ENCODE measurements at places on chromosomes 6 and 20.
A peak's percentile ranks its signal among the peaks of the same experiment; 100 is the strongest.

DNA sequence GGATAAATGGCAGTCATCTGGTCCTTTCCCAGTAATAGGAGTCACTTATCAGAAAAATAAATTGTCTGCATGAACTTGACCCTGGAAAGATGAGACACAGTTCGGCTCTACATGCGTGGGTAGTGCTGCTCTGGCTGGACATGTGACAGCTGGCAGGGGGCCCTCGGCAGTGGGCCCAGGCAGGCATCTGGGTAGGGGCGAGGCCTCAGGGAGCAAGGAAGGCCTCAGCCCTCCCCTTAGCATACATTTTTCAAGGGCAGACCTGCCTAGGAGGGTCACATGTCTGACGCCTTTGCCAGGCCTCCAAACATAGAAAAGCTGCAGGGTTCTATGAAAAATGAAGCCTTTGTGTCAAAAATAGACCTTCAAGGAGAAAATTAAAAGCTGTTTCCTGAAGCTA is 12.8 kb upstream of the ILRUN start:
- no peak for DNase-seq

DNA sequence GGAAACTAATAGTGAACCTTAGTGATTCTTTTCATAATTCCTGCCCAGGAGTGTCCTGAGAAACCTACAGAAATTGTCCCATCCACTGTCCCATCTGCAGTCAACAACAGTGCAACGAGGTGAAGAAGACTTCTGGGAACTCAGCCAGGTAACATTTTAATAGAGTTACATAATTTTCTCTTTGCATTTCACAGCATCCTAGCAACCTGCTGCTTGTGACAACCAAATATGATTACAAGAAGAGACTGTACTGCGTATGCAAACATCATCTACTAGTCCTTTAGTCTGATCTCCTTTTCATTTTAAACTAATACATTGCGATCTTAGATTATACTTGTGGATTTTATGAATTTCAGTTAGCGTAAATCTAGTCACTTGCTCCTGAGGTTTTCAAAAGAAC is 951.6 kb downstream of the TFAP2A start:
- DNase-seq, result no peak

- DNase-seq, result no peak
Observed at GRCh38 chr20:33465481-33466302, 22.1 kb upstream of the SNTA1 start.

GRCh38 chr6:134516582-134516981 is 198.7 kb upstream of the SGK1 start:
- no peak for DNase-seq

DNA sequence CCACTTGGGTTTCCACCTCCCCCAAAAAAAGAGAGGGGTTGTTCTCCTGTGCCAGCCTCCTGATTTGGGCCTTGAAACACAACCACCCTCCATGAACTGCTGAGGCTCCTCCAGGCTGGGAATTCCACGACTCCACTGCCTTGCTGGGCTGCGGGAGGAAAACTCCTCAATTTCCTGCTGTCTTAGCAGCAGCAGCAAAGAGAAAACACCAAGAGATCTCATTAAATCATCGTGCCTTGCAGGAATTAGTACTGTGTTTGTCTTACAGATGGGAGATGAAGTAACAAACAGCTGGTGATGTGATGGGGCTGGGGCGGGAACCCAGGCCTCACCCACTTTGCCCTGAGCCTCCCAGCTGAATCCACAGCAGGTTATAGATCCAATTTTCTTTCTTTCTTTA is 29.0 kb downstream of the BPIFB1 start:
- DNase-seq, result no peak

DNA sequence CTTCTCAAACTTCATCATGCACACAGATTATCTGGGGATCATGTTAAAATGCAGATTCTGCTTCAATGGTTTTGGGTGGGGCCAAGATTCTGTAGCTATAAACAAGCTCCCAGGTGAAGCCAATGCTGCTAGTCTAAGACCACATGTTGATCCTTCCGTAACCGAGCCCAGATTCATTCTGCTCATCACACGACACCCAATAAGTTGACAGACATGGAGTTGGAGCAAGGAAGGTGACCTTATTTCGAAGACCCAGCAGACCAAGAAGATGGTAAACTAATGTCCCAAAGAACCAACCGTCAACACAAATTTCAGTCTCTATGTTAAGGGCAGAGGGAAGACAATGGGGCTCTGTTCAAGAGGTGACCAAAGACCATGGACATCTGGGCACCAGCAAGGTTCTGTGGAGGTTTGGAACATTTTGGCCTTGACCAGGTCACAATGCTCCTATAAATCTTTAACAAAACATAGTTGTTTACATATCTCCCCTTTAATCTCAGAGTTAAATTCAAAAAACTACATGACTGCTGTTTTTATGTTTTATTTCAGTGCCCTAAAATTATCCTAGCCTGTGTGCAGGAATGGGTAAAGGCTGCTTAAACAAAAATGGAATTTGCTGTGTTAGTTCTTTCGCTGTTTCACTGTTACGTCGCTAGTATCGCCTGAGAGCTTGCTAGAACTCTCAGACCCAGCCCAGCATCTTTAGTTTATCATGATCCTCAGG is 50.1 kb downstream of the SPTLC3 start:
- no peak for DNase-seq

GRCh38 chr6:96907498-96907897 is 9.8 kb upstream of the NDUFAF4 start:
- DNase-seq, result no peak

DNA sequence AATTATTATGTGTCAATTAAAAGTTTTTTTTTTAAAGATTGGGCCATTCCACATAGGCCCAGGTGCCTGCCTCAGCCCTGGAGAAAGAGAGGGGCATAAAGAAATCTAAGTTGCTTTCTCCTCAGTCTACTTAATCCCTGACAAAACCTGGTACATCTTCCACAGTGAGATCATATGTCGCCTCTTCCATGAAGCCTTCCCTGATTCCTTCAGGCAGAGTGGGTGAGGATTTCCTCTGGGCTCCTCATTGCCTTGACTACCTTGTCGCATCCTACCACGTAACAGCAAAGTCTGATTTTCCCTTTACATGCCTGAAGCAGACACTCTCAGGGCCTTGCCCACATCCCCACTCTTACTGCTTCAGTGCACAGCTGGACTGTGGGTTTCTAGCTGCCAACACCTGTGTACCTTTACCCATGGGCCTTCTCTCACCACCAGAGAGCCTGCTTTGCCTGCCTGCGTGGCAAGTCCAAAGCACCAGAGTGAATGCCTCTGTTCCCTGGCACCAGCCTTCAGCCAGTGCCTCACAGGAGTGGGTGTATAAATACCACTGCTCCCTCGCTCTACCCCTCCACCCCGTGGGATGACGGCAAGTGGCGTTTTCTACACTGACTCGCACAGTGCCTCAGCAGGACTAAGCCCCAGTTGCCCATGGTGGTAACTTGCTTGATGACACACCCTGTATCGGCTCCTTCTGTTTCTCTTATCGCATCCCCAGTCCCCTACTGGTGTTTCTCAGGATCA is 68.0 kb downstream of the EYA2 start:
- DNase-seq, result no peak

DNA sequence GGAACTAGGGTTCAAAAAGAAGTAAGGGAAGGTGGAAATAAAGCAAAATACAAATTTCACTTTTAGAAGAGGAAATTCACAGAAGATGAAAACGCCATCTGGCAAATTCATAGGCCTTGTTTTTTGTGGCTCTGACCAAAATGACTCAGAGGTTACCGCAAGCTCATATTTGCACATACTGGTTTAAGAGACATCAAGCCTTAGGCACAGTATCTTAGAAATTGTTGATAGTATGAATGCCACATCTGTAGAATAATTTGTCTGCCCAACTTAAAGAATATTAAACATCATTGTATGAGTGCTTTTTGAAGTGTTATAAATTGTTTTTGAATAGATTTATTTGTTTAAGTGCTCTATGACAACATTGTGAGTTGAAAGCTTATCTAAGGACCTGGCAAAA is 10.6 kb downstream of the TAAR1 start:
- DNase-seq, result peak; percentile 38

DNA sequence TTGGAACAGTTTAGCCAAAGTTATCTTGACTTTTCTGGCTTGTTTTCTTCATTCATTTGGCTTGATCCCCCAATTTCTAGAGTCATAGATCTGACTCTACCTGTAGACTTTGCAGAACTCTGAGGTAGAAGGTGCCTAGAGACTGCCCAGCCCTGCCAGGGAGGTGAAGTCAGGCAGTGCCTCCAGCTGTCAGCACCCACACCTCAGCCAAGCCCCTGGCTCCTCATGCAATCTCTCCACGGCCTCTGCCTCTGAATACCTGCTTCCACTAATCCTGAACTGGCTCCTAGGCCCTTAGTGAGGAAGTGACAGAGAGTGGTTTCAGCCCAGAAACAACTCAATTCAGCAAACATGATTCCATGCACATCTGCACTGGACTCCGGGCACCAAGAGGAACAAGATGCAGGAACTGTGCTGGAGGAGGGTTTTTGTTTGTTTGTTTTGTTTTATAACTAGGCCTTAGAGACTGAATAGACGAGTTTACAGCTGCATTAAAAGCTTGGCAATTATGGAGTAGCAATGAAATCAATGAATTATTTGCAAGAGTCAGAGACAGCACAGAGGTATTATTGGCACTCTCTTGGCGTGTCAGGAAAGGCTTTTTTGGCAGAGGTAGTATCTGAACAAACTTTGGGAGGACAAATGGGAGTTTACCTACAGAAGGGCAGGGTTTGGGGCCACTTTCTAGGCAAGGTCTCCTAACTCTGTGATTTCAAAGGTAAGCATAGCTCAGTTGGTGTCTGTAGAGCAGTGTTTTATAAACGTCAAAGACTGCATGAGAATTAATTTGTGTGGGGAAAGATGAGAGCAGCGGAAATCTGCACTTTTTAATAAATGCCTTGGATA is 25.2 kb downstream of the TGM3 start:
- no peak for DNase-seq

DNA sequence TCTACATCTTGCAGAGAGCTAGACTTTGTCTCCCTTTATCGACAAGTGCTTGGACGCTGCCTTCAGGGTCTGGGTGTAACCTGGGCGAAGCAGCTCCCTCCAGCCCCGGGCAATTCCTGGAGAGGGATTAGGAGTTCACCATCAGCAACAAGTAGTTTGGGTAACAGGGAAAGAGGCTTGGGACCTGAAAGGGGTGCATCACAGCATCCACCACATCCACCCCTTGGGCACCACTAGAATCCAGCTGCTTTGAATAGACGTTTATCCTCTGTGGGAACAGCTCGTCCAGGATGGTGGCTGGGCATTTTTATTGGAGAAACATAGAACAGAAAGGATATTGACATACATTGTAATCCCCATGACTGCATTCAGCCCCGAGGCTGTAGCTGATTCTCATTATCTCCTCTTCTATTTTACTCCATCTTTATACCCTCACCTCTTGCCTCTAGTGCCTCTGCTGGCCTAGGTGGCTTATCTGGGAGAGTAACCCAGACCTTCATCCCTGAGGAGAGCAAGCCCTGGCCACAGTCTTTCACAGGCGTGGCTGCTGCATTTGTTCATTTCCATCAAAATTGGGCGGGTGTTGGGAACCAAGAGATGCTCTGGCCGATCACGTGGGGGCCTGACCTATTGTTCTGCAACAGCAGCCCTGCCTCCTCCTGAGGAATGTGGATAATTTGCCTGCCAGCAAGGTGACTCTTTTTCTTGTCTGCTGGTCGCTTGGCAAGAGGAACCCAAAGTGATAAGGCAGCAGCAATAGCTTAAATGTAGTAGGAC is 109.2 kb upstream of the RALGAPA2 start:
- no peak for DNase-seq

DNA sequence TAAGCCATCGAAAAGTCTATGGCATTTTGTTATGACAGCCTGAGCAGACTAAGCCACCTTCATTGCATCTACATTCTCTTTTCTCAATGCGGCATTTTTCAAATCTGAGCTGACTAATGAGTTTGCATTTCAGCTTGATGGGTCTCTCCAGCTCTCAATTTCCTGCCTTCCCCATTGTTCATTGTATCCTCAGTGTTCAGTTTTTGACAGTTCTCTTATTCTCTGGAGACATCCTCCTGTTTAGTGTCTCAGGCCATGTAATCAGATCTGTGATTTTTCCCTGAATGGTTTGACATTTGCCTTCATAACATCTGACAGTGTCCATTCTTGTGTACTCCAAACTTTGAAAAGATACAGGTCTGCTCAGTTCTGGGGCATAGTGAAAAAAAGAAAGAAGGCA is 27.9 kb upstream of the MCM3 start:
- DNase-seq, result no peak

DNA sequence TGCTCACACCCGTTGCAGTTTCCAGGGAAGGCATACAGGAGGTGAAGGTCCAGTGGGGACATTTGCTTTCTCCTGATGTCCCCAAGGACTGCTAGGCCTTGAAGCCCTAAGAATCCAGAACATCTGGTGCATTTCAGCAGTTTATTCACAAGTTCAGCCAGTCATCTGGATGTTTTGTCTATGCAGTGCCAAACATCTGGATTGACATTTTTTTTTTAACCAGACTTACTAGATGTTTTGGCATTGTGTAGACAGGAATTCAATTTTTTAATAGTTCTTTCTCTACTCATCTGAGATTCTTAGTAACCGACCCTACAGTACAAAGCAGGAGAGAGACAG is 256.2 kb downstream of the CLIC5 start:
- DNase-seq, result no peak

GRCh38 chr6:156689656-156690055 is 87.5 kb upstream of the ARID1B start:
- no peak for DNase-seq

GRCh38 chr6:161163466-161164181 is 110.2 kb downstream of the AGPAT4 start:
- no peak for DNase-seq

DNA sequence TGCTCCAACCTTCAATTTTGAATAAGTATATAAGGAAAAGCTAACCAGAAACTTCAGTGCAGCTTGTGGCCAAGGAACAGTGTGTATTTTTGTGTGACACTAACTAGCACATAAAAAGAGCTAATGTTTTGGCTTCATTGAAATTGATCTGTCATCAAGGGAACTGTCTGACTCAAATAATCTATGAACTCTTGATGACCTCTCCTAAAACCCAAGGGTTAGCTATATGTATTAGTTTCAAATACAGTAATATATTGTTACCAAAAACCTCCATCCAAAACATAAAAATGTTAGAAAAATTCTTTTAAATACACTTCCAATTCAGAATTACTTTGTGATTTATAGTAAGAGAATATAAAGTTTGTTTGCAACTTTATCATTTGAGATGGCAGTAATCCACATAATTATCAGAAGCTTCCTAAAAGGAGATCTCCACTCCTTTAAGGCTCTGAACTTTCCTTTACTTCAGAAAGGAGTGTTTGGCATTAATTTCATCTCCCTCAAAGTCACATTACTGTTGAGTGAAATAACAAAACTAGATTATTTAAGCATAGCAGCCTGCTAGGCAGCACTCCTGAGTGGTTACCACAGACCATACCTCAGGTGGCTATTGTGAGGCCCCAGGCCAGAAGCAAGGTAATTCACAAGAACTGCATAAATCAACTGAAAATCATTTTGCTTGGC is 46.3 kb upstream of the HSF2 start:
- DNase-seq, result no peak
